ENCODE measurements at places on chromosomes 13 and 19. TPM values are rescaled to one million over a fixed set of nuclear protein-coding genes. Genes with fewer than 3 reads are reported as not detected.

The ELF1 gene
- 184 TPM for total RNA-seq

The CEACAM3 gene
- not detected for total RNA-seq

The FXYD1 gene
- 1.1 TPM for total RNA-seq

The URAD gene
- total RNA-seq: not detected

The ZNF471 gene
- total RNA-seq: 10.8 TPM

The ZNF793 gene
- 17.1 TPM for total RNA-seq

The S1PR4 gene
- 217 TPM for total RNA-seq

The CGB5 gene
- not detected for total RNA-seq
